GOT3 (cell line): ENCODE measurements at places on chromosomes 12 and 14.

- no peak for DNase-seq
Measured at GRCh38 chr12:118553856-118554504, 177.6 kb downstream of the SUDS3 start.

- DNase-seq = no peak
Measured at GRCh38 chr12:111359231-111359913, 9.5 kb downstream of the PHETA1 start.

GRCh38 chr14:54126947-54127346 lies 170.3 kb upstream of the BMP4 start:
- DNase-seq = no peak

DNA sequence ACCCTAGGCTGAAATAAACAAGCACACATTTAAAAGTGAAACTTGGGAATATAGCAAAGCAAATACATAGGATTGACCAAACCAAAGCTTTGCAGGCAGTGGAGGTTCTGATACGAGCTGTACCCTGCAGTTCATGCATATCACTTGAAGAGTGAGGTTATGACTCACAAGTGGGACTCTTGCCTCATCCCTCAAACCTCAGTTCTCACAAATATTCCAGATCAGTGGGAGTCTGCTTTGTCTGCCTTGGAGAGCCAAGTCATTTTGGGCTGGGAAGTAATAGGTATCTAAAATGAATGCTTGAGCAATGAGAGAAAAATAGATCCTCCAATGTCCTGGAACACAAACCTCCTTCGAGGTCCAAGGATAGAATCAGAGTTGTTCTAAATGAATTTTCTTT lies 116.4 kb downstream of the LRIG3 start:
- peak; percentile 44 for DNase-seq

- no peak for DNase-seq
Measured at GRCh38 chr12:92162079-92162478, 16.4 kb upstream of the BTG1 start.

- no peak for DNase-seq
Measured at GRCh38 chr12:110737532-110737931, 5.2 kb downstream of the PPP1CC start.

DNA sequence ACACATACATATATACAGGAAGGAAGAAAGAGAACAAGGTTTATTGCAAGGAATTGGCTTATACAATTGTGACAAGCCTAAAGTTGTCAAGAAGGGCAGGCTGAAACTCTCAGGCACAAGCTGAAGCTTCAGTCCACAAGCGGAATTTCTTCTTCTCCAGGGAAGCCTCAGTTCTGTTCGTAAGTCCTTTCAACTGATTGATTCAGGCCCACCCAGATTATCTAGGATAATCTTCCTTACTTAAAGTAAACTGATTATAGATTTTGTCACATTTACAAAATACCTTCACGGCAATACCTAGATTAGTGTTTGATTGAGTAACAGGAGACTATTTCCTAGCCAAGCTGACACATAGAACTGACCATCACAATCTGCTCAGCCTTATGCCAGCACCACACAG lies 81.5 kb upstream of the TMEM260 start:
- no peak for DNase-seq

DNA sequence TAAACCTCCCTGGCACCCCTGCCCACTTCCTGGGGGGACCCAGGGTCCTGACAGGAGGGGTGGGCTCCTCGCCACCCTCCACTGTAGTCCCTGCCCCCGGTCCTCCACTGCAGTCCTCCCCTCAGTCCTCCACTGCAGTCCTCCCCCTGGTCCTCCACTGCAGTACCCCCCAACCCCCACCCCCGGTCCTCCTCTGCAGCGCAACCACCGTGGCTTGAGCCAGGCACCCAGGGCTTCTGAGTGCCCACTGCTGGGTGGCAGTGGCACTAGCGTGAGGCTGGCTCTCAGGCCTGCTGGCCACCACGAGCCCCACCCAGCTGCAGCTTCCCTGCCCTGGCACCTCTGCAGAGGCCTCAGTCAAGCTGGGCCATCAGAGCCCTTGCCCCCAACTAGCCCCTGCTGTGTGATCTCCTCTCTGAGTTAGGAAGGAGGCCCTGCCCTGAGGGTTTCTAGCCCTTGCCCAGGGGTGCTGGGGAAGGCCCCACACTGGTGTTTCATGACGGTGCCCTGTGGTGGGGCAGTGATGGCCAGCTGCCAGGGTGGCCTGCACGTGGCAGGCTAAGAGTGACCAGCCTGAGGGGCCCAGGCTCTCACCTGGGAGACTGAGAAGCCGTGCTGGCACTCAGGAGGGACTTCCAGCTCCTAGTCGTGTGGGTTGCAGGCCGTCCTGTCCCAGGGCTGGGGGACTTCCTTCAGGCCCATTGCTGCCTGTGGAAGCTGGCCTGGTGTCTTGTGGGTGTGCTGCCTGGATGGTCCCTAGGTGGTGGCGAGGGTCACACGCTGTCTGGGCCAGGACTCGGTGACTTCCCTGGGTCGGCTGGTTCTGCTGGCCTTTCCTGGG lies 9.7 kb downstream of the CEP170B start:
- DNase-seq = no peak

GRCh38 chr12:54560374-54560858 lies 11.0 kb downstream of the PDE1B start:
- DNase-seq = peak; percentile 48

GRCh38 chr14:104732931-104733681 lies 9.1 kb downstream of the ADSS1 start:
- DNase-seq = no peak

- no peak for DNase-seq
Measured at GRCh38 chr12:17206553-17206952, 600.6 kb upstream of the LMO3 start.

DNA sequence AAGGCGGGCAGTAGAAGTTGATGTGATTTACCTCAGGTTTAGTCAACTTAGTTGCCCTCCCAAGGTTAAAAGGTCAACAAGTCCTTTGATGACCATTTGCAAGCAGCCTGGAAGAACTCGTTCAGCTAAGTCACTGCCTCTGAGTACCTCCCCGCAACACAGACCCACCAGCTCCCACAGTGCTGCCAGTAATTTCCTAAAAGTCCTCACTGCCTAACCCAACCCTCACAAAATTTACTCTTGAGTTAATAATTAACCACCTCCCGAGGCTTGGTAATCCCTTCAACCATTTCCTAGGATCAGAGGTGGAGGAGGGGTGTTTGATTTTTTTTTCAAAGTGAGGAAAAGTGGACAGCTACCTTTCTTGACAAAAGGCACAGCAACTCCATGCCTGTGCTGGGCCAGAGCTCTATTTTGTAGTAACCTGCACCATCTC lies 55.8 kb downstream of the MAP3K9 start:
- DNase-seq = no peak

DNA sequence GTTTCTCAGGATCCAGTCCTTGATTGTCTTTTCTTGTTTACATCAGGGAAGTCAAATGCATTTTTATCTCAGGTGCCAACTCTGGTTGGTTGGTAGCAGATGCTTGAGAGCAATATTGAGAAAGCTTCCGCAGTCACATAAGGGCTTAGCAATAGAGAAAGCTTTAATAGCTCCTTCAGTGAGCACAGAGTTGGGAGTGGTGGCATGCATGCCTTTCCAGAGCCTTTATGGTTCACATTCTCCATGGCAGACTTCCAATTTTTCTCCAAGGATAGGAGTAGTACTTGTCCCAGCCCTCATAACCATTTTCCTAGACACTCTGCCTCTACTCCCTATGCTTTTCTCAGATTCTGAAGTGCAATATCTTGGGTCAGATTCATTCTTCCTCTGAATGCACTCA lies 280.4 kb downstream of the AEBP2 start:
- DNase-seq = no peak

- DNase-seq = no peak
Measured at GRCh38 chr14:95993768-95994592, 45.2 kb upstream of the C14orf132 start.

DNA sequence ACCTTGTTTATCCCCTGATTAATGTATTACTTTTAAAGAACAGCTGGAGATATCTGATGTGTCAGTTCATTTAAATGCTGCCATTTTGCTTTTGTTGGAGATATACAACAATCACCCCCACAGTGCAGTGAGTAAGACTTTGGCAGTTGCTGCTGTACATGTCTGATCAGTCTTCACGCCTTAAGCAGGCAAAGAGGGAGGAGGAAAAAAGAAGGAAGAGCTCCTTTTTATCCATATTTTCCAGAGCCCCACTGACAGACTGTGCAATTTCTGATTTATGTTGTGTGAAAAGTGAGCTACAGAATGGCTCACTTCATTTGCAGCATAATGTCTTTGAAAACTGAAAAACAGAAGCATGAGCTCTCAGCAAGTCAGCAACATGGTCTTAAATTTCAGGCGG lies 319.7 kb upstream of the LRIG3 start:
- DNase-seq = no peak

DNA sequence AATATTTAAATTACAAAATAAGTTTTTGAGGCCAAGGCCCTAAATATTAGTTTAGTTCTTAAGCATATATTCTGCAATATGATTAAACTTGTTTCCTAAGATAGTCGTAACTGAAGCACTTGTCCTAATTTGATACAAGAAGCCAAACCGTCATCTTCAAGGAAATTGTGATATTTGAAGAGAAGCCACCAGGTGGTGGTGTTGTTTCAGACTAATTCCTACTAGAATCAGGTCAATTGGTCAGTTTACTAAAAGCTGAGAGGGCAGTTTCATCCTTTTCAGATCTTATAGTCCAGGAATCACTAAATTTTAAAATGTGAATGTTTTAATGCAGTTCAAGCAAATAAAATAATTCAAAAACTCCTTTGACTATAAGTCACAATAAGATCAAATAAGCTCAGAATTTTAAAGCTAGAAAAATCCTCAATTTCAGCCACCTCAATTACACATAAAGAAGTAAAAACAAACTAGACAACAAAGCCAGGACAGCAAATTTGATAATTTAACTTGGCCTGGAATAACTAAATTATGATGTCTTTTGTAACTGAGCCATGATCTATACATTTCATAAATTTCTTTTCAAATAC lies 7.1 kb upstream of the ARL1 start:
- DNase-seq = no peak

DNA sequence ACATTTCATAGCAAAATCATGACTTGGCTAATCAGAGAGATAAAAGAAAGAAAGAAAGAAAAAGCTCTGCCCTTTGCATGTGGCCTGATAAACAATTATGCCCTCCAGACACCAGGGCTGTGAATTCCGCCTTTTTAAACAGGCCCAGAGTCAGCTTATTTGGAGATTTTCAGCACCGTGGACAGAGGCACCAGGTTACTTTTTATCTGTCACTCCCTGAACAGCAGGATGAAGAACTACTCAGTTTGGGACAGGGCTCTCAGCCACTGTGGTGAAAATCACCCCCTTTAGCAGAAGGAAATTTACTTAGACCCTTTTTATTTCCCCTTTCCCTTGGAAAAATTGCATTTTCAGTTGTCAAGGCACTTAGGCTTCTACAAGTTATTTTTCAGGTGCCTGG lies 359.9 kb downstream of the NRXN3 start:
- DNase-seq = no peak

GRCh38 chr12:3681595-3682061 lies 71.3 kb downstream of the CRACR2A start:
- DNase-seq = no peak

GRCh38 chr14:31484754-31485153 lies 3.1 kb downstream of the GPR33 start:
- DNase-seq = no peak

- DNase-seq = no peak
Measured at GRCh38 chr12:132907216-132907615, 19.8 kb upstream of the CHFR start.

DNA sequence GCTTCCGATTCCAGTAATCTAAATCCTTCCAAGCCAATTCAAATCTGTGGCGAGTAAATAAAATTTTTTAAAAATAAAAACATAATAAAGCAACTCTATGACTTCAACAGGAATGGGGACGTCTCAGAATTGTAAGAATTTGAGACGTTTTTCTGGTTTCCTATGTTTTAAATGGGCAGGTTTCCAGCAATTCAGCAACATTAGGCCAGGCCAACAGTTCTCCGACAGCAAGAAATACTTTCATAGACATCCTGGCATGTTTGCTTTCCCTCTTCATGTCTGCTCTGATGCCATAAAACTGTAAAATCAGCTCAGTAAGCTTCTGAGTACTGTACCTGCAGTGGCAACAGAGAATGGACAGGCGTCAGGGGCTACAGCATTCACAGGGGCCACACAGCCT lies 35.8 kb upstream of the DICER1 start:
- no peak for DNase-seq

DNA sequence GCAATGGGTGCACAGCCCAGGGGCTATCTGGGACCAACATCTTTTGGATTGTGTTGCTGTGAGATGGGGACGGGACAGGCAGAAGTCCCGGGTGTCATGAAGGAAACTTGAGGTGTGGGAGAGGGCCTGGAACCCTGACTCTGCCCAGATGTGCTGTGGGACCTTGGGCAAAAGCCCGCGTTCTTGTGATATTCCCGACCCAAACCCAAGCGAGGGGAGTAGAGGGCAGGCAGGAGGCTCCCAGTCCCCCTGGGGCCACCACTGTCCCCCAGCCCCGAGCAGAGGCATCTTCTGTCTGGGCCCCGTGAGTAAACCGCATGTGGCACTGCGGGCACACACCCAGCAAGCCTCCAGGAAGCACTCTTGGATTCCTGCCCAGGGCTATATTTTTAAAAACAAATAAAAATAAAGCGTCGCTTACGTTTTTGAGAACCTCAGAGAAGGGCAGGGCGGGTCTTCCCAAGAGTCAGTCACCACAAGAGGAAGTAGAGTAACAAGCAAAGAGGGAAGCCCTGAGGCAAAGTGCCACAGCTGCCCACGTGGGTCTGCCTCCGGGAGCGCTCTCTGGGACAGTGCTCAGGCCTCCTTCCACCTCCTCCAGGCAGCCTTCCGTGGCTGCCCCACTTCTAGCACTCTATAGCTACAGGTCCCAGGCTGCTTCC lies 39.5 kb downstream of the BEGAIN start:
- DNase-seq = no peak

- DNase-seq = no peak
Measured at GRCh38 chr12:70645494-70646317, 8.5 kb upstream of the PTPRB start.

GRCh38 chr12:91240386-91241095 lies 57.9 kb upstream of the DCN start:
- no peak for DNase-seq

DNA sequence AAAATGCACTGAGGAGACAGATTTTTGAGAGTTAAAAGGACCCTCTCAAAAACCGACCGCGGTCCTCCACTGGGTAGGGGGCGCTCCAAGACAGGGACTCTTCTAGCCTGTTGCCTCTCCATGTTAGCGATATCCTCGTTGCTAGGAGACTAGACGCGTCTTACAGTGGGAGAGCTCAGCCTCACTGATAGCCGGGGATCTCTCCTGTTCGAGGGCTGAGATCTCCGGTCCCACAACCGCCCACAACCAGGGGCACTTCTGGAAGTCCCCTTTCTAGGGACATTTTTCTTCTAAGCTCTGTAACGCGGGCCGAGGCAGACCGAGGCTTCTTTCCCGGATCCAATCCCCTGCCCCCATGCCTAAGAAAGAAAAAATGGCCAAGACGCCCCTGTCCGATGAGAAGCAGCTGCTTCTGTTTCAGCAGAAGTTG lies 21.3 kb downstream of the FKBP11 start:
- DNase-seq = peak; percentile 19

- no peak for DNase-seq
Measured at GRCh38 chr14:71247106-71247505, 339.8 kb downstream of the PCNX1 start.
